ENCODE measurements at places on chromosomes 3 and 15.

GRCh38 chr3:107356706-107357105 lies 20.5 kb upstream of the CCDC54 start:
- no peak for DNase-seq

DNA sequence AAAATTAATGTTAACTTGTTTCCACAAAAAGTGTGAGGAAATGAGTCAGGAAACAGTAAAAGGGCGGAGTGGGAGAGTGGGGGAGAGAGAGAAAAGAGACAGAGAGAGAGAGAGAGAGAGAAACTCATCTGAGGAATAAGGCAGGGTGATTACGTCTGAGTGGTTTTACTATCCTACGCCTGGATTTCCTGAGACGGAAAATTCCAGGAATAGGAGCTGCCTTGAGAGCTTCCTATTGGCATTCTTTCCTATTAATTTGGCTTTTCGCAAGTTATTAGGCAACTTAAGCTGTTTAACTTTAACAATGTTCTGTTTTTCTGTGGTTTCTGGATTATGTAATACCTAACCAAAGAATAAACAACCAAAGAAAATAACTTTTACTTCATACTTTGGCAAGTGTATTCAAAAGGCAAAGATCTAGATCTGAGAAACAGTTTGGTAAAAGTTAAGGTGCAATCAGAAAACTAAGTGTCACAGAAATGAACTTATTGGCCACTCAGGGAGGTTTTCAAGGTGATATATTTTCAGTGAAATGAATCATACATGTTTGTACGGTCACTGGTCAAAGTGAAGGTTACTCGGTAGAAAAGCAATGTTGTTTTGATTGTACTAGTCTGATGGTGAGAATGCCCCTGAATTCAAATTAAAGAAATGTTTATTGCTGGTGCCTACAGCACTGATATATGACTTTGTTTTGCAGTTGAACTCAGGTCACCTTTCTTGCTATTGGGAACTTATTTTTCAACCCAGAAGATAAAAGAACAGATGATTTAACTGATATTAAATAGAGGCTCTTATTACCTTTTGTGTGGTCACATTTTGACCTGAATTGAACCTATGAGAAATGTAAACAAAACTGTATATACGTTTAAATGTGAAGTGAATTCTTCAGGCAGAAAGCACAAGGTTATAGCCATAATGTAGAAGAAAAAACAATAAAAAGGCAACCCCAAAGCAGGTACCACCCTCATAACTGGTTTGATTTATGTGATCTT lies 39.9 kb upstream of the TNFSF10 start:
- no peak for DNase-seq

DNA sequence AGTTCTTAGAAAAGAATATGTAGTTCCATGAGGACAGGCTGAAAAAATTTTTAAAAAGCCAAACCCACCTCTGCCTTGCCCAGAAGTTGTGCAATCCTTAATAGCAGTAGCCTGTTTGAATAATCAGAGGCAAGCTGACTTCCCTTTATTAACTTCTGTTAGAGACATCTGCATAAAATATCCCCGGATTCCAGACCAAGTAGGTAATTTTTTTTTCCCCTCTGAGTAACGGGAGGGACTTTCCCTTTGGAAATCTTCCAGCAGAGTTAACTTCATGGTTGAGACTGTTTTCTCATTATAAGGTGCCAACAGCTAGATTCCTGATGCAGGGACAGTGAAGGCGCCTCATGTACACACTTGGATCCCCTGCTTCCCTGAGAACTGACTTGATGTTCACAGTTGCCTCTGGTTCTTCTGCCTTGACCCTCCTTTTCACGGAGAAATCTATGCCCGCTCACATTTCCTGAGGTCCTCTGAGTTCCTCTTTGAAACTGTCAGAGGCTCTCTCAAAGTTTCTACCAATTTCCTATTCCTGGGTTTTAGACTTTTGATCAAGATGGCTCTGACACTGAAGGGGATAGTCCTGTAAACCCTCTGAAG lies 227.6 kb upstream of the BHLHE40 start:
- DNase-seq, result no peak

DNA sequence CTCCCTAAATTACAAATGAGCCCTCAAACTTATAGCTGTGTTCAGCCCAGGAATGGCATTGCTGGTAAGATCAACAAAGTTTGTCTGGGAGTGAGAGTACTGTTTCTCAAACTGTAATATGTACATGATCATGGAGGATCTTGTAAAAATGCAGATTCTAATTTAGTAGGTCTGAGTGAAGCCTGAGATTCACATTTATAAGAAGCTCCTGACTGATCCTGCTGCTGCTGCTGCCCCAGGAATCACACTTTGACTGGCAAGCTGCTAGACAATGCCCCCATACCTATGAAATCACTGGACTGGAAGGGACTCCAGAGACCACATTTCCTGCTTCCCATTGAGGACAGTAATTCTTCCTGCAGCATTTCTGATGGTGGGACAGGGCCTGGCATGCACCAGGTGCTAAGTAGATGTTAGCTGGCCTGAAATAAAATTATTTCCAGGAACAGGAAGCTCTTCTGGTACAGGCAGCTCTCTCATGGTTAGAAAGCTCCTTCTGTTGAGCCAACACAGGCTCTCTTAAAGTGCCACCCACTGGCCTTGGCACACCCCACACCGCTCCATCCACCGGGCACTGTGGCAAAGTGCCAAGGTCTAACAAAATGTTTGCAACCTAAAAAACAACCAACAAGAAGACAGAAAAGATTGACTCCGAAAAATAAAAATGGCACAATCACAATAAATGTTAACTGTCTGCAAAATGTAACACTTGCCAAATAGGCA lies 36.7 kb upstream of the ZNF710 start:
- DNase-seq, result no peak

- DNase-seq, result no peak
These were observed 1.9 kb upstream of the CFAP92 start for GRCh38 chr3:128995737-128996136.

GRCh38 chr3:120052225-120052624 lies 42.0 kb downstream of the GSK3B start:
- DNase-seq, result no peak

DNA sequence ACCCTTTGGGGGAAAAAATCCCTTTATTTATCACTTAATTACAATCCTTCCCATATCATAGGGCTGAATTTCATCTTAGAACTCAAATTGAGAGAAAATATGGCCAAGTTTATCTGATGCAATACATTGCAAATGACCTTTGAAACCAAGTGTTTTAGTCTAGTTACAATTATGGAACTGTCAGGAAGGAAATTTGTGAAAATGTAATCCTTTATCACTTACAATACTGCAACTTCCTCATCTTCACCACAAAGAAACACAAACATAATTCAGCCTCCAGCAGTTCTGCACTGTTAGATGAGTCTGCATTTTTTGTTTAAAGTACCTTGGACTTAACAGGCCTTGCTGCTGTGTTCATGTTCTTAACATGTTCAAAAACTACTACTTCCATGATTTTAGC lies 4.6 kb downstream of the CCPG1 start:
- DNase-seq, result peak; percentile 28

DNA sequence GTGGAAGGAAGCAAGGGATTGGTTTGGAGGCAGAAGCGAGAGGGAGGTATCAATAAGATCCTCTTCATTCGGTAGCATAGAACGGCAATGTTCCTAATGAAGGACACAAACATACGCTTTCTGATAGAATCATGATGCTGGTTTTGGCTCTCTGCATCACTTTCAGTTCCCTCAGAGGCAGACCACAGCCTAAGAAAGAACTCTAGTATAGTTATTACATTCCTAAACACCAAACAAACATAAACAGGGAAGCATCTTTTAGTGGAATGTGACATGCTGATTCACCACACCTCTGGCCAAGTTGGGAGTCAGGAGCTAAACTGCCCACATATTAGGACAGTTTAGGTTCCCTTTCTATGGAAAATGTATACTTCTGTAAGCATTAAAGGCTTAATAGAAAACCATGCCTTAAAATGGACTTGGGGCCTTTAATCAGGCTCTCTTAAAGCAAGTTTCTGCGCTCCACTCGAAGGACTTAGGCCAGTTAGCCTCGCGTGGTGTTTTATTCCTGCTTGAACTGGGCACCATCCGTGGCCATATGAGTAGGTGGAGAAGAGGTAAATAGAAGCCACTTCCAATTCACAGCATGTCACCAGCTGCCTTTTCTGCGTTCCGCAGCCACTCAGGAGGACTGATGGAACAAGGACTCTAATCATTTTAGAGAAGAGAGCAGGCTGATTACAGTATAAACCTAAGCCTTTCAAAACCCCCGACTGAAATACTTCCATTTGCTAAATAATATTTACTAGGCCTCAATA lies 53.7 kb downstream of the CD47 start:
- no peak for DNase-seq

GRCh38 chr3:41204369-41204768 lies 5.1 kb downstream of the CTNNB1 start:
- DNase-seq, result no peak

GRCh38 chr3:40057077-40057476 lies 247.7 kb downstream of the MYRIP start:
- DNase-seq, result no peak

DNA sequence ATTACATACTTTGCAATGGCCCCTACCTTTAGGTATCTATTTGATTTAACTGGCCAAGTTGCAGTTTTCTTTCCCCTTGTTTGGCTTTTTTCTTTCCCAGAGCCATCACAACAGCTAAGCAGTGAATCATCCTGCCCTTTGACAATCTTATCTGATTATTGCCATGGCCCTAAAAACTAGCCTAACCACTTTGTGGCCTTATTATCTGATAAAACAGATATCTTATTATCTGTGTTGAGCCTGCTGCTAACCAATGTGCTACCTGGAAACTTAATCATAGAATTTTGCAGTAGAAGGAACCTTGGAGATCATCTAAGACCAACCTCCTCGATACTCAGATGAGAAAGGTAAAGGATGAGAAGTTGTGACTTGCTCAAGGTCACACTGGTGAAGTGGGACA lies 37.1 kb downstream of the EIF4E3 start:
- no peak for DNase-seq

DNA sequence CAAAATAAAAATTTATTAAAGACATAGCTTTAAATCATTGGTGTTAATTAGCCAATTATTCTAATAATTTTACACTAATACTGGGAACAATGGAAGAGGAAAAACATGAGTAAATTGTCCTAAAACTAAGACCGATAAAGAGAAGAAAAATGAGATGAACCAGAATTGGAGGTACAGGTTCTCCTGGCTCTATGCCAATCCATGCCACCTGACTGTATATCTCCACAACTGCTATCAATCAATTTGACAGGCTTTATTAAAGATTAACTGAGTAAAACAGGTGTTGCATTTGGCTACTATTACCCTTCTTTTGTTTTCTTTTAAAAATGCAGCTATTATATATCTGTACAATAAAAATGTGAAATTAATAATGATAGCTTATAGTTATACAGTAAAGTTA lies 850.0 kb downstream of the CADM2 start:
- DNase-seq, result no peak

DNA sequence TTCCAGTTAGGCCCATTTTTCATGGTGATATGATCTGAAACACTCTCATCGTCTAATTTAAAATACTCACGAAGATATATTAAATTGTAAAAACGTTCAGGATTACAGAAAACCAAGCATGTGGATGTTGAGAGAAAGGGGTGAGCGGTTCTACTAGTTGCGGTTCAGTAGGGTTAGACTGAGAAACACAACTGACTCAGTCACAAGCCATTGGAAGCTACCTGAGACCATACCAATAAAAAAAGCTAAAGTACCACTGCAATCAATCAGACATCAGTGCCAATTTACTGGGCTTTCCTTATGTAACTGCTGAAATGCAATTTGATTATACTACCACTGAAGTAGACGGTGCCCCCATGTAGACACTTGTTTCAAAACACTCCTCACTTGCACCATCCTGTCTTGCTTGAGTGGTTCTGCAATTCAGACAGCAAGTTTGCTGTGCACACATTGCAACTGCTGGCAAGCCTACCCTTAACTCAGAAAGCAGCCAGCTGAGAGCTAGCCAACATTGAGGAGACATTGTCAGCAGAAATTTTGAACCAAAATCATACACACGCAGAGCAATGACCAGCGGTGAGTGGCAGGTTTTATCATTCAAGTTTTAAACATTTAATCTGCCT lies 368.7 kb upstream of the ARHGEF26 start:
- no peak for DNase-seq

GRCh38 chr3:33438284-33438668 lies 1.9 kb downstream of the UBP1 start:
- DNase-seq, result no peak

GRCh38 chr3:123350971-123351370 lies 97.9 kb downstream of the ADCY5 start:
- DNase-seq, result no peak

DNA sequence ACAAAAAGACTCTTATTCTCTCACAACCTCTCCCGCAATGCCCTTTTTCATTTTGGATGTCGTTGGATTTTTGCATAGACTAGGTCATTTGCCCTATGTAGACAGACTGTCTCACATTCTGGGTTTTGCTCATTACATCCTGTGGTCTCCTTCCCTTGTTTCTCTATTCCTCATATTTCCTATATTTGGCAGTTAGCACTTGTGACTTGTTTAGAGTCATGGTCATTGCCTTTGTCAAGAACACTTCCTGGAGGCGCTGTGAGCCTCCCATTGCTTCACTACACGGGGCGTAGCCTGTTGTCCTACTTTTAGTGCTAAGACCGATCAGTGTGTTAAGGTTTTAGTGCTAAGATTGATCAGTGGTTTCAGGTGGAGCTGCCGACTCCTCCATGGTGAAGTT lies 16.1 kb upstream of the TATDN2 start:
- no peak for DNase-seq

GRCh38 chr3:8532251-8532871 lies 30.7 kb downstream of the LMCD1 start:
- no peak for DNase-seq

DNA sequence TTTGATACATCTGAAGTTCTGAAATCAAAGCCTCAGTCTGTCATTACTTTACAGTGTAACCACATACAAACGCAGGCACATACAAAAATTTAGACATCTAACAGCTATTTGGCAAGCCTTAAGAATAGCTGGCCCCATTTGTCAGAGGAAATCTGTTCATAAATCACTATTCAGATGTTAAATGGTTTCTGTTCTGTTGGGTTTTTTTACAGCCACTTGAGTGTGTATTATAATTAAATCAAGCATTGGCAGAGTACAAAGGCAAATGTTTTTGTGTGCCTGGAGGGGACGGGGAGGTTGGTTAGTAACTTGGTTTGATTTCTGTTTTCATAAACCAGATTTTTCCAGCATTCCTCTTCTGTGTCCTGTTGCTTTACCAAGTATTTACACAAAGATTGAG lies 24.1 kb downstream of the PIGB start:
- DNase-seq, result no peak

Data from GM06990 (cell line).